ENCODE measurements at places on chromosomes 3 and 15.
A peak's percentile ranks its signal among the peaks of the same experiment; 100 is the strongest.

DNA sequence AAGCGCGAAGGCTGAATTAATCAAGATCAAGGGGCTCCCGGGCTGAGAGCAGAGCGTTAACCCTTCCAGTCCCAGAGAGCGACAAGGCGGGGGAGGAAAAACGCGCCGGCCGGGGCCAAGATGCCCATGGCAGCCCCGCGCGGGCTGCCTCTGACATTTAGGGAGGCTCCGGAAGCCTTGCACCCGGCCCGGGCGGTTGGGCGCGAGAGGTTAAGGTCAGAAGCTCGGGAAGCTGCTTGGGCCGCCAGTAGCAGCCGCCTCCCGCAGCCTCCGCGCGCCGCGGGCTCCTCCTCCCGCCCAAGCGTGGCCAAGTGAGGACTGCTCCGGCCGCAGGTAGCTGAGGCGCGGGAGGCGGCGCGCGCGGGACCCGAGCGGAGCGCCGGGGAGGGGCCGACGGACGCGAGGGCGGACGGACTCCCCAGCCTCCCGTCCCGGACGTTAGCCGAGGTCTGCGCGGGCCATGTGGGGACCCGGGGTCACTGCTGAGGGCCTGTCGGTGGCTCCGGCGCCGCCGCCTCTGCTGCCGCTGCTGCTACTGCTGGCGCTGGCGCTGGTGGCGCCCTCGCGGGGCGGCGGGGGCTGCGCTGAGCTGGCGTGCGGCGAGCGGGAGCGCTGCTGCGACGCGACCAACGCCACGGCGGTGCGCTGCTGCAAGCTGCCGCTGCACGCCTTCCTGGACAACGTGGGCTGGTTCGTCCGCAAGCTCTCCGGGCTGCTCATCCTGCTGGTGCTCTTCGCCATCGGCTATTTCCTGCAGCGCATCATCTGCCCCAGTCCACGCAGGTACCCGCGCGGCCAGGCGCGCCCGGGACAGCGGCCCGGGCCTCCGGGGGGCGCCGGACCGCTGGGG lies at the start of gene C3orf80:
Gene C3orf80, plus strand, starts transcription at position 247 of the 850 bp plus-strand sequence. Its CDS starts 214 bp downstream, at position 461.
- peak; percentile 33 for DNase-seq

GRCh38 chr15:60351066-60351465 lies 46.7 kb downstream of the ANXA2 start:
- DNase-seq: no peak

- no peak for DNase-seq
Observed at GRCh38 chr3:190169243-190169642, 48.5 kb upstream of the P3H2 start.

DNA sequence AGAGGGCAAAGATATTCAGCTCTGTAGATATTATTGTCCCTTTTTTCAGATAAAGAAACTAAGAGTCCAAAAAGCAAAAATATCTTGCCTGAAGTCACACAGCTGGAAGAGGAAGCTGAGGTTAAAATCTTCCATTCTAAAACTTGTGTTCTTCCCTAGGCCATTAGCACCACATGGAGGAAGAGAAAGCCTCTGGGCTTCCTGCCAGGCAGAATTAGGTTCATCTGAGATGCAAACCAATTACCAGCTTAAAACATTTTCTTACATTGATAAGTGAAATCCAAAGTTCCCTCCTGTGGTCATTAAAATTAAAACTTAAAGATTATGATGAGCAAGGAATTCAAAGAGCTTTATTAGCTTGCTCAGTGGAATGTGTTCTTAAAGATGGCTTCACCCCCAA lies 235.3 kb upstream of the SETMAR start:
- DNase-seq: no peak

GRCh38 chr3:278300-279064 lies 81.9 kb downstream of the CHL1 start:
- DNase-seq: no peak

DNA sequence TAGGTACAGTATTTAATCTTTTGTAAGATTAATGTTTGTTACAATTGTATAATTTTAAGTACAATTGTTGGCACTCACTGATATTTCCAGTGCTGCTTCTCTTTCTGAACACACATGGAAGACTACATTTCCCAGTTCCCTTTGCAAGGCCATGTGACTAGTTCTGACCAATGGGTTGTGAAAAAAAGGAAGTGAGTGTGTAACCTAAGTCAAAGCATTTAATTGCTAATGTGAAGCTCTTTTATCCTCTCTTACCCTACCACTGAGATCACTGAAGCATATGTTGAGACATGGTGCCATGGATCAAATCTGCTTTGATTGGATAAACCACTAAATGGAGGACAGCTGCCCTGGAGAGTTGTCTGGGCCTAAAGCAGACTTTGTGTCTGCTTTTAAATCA lies 83.9 kb upstream of the PLXND1 start:
- DNase-seq: peak; percentile 74

DNA sequence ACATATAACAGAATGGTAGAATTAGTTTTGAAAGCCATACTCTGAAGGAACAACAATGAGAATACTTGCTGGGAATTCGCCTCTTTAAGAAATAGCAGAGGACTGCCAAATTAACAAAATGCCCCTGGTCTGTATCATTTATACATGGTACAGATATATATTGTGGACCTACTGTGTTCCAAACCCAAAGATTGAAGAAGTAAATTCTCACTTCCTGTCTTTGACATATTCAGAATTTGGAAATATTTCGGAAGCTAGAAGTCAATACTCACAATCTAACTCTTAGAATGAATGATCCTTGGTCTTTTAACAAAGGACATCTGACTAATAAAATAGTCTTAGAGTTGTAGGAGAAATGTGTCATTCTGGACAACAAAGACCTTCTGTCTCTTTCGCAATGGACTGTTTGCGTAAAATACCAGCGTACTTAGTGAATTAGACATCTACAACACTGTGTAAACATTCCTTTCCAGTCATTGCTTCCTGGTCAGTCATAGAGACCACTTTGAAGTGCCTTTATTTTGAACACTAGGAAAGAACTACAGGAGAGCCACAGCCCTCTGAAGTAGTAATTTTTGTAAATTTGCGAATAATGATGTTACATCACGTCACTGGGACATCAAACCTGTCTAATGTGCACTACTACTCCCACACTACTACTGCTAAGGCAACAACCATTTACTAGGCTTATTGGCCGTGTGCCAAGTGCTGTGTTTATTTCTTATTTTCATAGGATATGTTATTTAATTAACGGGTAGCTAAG lies 68.0 kb downstream of the CHL1 start:
- DNase-seq: peak; percentile 74

- DNase-seq: no peak
Observed at GRCh38 chr3:172002512-172003078, 36.8 kb upstream of the FNDC3B start.

DNA sequence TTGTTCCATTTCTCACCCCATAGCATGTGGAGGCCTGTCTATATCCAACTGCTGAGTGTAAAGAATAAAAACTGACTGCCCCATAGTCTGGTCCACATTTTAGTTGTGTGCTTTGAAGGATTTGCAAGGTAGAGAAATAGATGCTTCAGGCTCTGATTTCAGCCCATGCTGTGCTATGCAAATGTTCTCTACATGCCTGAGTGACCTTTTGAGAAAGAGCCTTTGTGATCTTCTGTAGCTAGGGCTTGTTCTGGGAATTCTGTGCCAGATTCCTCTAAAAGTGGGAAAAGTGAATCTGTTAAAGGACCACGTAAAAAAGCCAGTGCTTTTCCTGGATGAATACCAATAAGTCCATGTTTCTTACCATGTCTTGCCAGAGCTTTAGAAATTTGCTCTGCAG lies 5.2 kb downstream of the KCTD6 start:
- peak; percentile 21 for DNase-seq

GRCh38 chr3:69747511-69748258 lies 8.4 kb downstream of the MITF start:
- no peak for DNase-seq

GRCh38 chr3:178631950-178632349 lies 95.7 kb downstream of the KCNMB2 start:
- no peak for DNase-seq

GRCh38 chr3:78645628-78646310 lies 1122.0 kb downstream of the ROBO1 start:
- DNase-seq: peak; percentile 86

DNA sequence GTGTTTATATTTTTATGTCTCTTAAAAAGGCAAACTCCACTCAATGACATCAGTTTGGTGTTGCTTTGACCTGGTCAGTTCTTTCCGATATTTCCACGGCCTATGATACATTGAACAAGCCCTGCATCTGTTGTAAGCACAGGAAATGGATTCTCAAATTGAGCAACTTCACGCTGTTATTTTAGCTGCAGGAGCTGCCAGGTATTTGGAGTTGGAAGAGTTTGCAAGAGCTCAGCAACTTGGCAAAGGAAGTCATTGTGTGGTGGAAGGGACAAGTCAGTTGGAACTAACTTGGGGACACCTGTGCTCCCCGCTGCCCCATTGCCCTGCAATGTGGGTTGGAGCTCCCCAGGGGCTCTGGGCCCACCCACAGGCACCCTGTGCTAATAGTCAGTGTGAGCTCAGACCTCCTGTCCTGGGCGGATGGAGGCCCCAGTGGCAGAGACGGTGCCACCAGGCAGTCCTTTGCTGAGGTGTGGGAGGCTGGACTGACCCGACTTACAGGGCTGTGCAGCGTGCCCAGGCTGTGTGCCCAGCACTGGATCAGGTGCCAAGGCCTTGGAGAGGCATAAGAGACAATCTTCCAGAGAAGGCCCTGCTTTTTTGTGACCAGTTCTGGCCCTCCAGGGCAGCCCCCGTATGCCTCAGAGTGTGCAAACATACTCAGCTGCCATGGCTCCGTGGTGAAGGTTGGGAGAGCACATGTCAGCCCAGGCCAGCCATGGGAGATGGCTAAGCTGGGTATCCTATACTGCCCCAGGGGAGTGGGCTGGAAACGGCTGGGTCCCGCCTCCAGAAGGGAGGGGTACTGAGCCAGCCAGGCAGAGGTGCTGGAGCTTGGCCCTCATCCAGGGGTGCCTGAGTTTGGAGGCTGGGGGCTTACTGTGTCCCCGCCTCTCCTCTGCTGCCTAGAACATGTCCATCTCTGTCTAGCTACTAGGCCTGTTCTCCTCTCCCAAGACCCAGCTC lies 43.5 kb downstream of the KY start:
- peak; percentile 68 for DNase-seq

- no peak for DNase-seq
Observed at GRCh38 chr3:117700573-117701360, 991.2 kb downstream of the TUSC7 start.

DNA sequence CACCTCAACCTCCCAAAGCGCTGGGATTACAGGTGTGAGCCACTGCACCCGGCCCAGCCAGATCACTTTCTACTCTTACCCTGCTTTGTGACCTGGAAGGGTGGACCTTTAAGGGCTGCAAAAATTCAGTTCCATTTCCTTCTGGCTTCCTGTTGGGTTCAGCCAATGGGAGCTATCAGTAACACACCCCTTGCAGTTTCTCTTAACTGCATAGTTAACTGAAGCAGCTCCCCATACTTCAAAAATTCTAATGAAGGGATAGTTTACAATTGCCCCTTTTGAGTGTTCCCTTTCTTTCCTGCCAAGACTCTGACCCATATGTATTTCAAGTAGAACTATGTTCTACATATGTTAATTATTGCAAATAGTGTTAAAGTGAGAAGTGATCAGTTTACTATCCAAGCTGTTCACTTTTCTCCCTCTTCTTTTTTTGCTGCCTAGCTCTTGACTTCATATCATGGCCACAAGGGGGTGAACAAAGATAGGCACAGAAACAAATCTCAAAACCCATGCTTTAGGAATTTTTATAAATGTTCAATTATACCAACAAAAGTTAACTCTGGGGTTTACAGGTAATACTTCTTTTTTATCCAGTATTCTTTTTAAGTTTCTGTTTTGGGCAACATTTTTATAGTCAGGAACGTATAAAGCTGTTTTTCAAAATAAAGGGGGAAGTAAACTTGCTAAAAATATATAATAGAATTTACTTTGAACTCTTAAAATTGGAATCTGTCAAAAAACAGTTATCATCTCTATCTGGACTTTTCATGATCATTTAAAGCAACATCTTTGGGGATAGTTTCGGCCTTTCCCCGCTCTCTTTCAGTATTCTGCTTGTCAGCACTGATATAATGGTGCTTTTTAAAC lies 8.1 kb downstream of the PGBD4 start:
- DNase-seq: peak; percentile 72

- DNase-seq: no peak
Observed at GRCh38 chr15:98620020-98620419, 28.3 kb upstream of the IGF1R start.

DNA sequence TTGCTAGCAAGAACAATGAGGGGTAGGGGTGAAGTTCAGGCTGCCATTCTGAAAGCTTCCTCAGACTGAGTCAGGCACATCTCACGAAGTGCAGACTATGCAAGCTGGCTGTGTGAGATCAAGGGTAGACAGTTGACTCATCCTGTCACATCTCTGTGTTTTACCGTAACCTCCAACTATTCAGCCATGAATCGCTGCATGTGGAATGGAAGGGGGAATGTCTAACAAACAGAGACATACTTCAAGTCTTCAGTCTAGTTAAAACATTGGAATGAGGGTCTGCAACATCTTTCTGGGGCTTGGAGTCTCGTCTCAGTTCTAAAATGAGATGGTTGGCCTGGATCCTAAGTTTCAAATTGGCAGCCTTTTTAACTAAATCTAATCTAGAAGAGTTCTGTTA lies 25.9 kb downstream of the AGTR1 start:
- peak; percentile 37 for DNase-seq

DNA sequence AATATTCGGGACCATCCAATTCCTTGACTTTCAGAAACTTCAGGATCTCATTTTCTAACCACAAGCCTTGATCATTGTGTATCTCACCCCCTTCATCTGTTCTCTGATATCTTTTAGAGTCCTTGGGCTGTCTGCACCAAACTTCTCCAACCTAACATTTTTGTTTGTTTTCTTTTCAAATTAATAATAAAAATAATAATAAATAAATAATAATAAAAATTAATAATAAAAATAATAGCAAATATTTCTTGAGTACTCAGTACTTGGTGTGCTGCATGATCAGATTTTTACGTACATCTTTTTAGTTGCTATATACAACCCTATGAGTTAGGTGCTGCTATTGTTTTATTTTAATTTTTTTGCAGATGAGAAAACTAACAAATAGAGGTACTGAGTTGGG lies 70.2 kb upstream of the TPRG1 start:
- DNase-seq: no peak

DNA sequence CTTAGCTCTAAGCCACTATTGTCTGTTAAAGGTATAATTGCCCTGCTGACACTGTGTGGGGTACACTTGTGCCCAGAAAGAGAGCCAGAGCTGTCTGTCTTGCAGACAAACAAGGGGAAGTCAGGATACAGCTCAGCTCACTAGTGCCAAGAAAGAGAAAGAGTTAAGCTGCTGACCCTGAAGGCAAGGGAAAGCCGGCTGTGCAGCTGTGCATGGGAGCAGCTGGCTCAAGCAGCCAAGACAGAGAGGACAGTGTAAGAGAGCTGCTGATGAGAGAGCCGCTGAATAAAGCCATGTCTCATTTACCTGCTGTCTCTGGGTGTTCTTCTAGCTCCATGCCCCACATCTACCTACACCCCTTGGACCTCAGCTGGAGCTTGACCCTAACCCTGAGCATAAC lies 428.1 kb upstream of the NAALADL2 start:
- no peak for DNase-seq

DNA sequence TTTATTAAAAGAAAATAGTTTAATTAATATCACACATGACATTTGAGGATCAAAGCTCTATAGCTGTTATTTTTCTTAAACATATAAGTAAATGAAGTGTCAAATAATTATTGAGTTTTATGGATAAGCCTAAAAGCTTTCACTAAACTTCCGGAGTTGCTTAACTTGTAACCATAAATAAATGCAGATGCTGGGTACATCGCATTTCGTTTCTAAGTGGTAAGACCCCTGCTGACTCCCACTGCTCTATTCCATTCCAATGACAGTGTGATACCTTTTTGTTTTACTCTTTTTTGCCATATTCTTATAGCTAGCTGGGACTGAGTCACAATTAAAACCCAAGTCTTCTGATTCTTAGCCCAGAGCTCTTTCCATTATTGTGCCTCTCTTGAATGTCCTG lies 411.1 kb downstream of the SOX2 start:
- no peak for DNase-seq
